ENCODE measurements at places on chromosomes 4 and X.

DNA sequence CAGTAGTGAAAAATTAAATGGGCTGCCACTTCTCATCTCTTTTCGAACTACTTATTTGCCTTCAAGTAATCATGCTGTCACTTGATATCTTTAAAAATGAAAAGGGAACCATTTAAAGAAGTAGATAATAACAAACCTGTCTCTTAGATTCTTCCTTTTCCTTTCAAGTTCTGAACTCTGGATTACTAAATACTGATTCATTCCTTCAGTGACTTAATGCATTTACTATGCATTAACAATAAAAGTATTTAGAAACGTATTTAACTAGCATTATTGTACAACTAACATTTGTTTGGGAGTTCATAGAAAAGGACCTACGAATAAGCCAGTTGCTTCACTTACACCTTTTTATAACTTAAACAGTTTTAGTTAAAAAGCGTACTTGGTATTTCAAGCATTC, 61.1 kb upstream of the RAB33B start:
- no peak for DNase-seq

DNA sequence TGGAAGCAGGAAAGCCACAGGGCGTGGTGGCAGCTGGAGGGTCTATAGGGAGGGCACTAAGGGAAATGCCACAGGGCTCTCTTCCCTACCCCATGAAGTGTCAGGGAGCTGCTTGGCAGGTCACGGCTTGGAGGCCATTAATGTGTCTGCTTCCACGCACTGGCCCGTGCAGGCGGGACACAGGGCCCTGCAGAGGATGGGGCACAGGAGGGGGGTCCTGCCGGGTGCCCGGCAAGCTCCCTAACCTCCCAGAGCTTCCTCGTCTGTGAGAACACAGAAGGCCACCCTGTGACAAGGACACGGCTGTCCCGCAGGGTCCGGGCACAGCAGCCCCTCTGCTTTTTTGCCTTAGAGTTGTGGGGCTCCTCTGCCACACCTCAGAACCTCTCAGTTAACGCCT, 25.5 kb downstream of the FAM53A start:
- no peak for DNase-seq

- no peak for DNase-seq
These were observed 152.6 kb downstream of the GRIA3 start for GRCh38 chrX:123336666-123337065.

GRCh38 chr4:140935254-140935653, 179.1 kb upstream of the TBC1D9 start:
- no peak for DNase-seq

DNA sequence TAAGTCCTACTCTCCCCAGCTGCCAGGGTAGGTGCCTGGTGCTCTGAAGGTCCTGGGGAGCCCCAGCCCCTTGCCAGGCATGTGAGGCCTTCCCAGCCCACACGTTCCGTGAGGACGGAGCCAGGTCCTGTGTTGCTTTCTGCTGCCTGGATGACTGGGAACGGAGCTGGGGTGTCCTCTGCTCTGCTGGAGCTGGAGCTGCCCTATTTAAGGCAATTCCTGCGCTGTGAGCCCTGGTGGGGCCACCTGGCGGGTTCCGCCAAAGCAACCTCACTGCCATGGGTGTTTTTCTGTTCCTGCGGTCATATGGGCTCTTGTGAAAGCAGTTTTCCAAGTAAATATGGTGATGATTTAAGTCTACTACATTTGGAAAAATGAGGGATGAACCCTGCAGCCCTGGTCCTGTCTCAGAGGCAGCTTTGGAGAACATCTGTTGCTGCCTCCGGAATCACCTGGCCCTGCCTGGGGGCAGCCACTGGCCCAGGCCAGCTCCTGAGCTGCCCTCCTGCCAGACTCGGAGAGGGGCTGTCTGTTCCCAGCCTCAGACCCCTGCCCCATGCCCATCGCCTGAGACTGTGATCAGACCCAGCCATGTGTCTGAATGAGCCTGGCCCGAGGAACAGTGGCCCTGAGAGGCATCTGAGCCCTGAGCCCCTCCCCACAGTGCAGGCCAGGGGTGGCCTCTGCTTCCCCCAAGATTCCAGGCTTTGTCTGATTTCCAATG, 33.2 kb downstream of the FGFRL1 start:
- DNase-seq = no peak

GRCh38 chrX:63330681-63331080, 20.5 kb downstream of the SPIN4 start:
- no peak for DNase-seq

DNA sequence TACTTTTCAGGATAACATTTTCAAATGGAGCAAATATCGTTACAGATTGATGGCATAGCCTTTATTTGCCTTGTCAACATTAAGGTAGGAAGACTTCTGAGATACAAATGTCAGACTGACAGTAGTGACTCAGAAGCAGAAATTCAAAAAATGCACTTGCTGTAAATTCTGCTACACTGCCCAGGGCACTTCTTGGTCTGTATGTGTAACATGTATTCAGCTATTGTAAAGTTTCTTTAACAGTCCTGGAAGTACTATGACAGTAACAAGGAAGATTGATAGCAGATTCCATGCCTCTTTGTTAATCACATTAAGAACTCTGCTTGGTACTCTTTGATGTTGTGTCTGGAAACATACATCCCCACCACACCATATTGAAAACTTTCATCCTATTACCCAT, 69.6 kb upstream of the PCDH18 start:
- no peak for DNase-seq

- DNase-seq = no peak
These were observed 117.2 kb upstream of the FAT1 start for GRCh38 chr4:186840771-186841301.

- no peak for DNase-seq
These were observed 342.4 kb downstream of the BCOR start for GRCh38 chrX:39755143-39756032.

GRCh38 chrX:46737462-46737861, 21.5 kb downstream of the SLC9A7 start:
- DNase-seq = no peak

DNA sequence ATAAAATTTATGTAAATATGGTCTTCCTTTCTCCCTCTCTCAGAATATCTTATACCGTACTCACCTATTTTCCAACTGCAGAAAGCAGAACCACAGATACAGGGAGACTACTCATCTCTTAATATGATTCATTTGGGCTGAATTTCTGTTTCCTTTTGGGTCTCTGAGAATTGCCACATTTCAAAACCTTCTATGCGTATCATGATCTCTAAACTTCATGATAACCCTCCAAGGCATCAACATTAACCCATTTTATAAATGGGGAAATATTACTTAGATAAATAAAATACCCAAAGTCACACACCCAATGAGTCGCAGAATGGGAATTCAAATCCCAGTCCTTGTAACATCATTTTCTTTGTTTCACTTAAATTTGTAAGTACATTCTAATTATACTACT, 16.6 kb upstream of the PRDM8 start:
- DNase-seq = no peak

DNA sequence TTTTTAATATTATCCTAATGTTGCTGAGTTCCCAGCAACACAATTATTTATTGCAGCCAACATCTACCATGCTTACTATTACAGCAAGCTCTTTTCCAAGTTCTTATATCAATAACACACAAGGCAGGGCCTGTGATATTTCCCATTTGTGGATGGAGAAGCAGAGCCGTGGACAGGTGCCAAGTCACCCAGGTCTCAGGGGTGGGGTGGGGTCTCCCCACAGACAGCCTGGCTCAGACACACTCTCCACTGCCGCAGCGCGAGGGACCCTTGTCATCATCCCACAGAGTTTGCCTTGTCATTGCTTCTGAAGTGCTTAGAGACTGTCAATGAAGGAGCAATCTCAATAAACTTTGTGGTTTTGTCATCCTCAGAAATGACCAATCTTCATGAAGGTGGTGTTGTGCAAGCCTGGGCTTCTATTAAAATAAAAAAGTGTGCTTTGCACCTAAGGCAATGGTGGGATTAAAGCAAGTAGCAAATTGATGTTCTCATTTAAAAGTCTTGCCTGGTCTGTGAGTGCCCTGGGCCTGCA, 76.1 kb downstream of the SORBS2 start:
- no peak for DNase-seq

DNA sequence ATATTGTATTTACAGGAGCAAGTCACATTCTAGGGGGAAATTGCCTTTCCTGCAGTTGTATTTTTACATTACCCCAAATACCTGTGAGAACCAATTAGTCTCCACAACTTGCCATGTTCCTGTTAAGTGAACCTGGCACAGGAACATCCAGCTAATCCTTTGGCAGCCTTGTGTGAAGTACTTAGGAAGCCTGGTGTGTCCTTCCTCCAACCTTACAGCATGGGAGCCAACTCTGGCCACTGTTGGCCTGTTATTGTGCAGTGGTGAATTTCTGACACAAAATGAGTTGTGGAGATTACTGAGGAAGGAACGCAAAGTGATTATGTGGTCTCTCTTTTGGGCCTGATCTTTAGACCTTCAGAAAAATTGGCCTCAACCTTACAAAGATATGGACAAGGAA, 238.0 kb upstream of the PITX2 start:
- no peak for DNase-seq

- no peak for DNase-seq
These were observed 26.6 kb upstream of the AMELX start for GRCh38 chrX:11266573-11267003.

DNA sequence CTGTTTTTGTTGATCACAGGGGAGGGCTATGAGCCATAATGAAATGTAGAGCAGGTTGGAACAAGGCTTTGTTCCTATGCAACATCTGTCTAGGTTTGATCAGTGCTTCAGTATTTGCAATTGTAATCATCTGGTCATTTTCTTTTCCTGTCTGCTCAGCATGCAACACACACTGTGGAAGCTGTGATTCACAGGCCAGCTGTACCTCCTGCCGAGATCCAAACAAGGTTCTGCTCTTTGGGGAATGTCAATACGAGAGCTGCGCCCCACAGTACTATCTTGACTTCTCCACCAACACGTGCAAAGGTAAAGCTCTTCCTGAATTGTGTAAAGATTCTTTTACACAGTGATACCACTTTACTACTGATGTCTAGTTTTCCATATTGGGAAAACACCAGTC, 181.9 kb upstream of the ANXA3 start:
- no peak for DNase-seq

GRCh38 chr4:36280555-36280954, 861 bp upstream of the DTHD1 start:
- no peak for DNase-seq

DNA sequence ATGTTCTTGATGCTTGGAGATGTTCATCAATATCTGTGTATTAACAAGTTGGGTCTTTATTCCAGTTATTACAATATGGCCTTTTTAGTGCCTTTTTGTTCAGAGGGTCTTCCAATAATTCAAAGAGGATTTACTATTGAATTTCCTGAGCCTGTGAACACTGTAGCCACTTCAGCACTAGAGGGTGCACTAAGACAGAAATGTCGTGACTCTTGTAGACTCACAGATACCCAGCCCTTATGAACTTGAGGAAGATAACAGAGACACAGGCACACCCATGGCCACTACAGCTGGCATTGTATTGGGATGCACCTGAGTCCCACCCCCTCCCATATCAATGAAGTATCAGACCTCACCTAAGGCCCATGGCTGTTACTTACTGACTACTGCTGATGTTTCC, 54.4 kb upstream of the ACTRT1 start:
- DNase-seq = no peak

GRCh38 chr4:37602454-37603069, 83.6 kb downstream of the RELL1 start:
- DNase-seq = no peak

GRCh38 chr4:81257021-81257420, 42.0 kb upstream of the PRKG2 start:
- no peak for DNase-seq

GRCh38 chrX:85243761-85244449, at the start of the genes SATL1 and ZNF711:
SATL1 (minus strand) TSS chrX:85243779; CDS start chrX:85108968, 134,811 bp downstream.
ZNF711 (plus strand) TSS chrX:85243991; CDS start chrX:85247573, 3,582 bp downstream.
- no peak for DNase-seq

- DNase-seq = no peak
These were observed 20.3 kb upstream of the MSX1 start for GRCh38 chr4:4838936-4839810.

DNA sequence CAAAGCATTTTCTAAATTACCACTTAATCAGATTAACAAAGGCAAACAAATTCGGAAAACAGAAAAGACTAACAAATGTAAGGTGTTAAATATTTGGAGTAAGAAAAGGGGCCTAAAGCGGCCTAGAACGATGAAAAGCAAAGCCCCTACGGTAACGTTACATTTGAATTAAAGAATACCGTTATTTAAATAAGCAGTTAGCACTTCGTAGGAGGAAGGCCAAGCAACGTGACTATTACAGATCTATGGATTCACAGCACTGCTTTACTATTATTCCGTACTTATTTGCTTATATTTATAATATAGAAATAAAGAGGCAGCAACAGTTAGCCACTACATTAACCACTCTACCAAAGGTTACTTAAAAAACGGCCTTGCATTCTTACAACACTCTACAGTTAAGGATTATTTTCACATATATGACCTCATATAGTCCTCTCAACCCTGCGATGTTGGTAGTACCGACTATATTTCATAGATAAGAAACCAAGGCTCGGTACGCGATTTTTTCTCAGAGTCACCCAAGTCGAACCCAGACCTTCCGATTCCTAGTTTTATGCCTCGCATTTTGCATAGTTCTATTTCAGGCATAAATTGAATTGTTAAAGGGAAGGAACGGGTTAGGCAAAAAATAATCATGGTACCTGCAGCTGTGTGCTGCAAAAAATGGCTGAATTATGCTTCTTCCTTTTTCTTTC, 2.9 kb downstream of the KLHL15 start:
- DNase-seq = no peak

DNA sequence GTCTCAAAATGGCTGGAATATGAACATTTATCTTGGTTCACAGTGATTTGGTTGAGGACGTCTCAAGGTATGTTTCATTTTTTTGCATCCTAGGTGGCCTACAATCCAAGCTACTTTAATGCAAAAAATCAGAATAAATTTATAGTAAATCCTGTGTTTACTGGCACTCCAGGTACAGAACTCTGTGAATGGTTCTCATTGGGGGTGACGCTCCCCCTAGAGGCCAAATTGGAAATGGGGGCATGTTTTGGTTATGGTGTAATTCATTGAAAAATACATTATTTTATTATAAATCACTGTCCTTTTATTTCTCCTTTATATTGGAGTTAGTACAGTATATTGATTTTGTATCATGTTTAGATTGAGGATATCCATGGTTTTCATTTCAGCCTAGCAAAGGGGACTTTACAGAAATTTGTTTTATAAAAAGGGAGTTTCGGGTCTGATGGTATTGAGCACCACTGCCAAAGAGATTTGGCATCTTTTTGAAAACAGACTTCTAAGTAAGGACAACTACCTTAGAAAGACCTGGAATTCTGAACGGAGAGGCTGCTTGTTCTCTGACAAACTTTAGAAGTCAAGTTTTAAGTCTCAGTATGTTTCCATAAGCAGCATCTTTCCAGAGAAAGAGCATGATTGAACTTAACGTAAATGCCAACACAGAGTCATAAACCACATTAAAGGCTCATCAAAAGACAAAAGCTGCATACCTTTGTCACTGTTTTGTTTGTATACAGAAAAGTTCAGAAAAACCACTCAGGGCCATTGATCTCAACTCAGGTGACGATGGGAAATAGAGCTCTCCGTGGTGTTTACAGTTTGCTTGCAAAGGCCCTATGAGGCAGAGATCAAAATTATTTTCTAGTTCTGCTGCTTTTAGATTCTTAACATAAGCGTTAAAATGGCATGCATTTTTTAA, 19.4 kb downstream of the MTM1 start:
- peak; percentile 22 for DNase-seq
